Dermis blood vessel endothelial cell (primary cell): ENCODE measurements at places on chromosomes 5 and 9. TPM values are rescaled to one million over a fixed set of nuclear protein-coding genes. Genes with fewer than 3 reads are reported as not detected.

SLC28A3 gene
- not detected in 2 replicates for total RNA-seq

LRRC26 gene
- total RNA-seq = not detected in 2 replicates

FAM153A gene
- total RNA-seq = not detected in 2 replicates

GOLPH3 gene
- 65.9 and 85.9 TPM in 2 replicates for total RNA-seq

SH3TC2 gene
- 18.0 and 60.6 TPM in 2 replicates for total RNA-seq

GAPT gene
- total RNA-seq = not detected in 2 replicates

GOLGA1 gene
- total RNA-seq = 12.6 and 15.5 TPM in 2 replicates

PLAC8L1 gene
- total RNA-seq = not detected in 2 replicates

ADAMTS2 gene
- total RNA-seq = 0.42 and 2.4 TPM in 2 replicates

IL33 gene
- 11.8 and 38.5 TPM in 2 replicates for total RNA-seq

SLC36A2 gene
- total RNA-seq = not detected in 2 replicates

DOCK2 gene
- total RNA-seq = 0.17 and 0.28 TPM in 2 replicates

OTP gene
- total RNA-seq = not detected in 2 replicates

CPLANE1 gene
- 16.1 and 19.7 TPM in 2 replicates for total RNA-seq

CDH9 gene
- not detected in 2 replicates for total RNA-seq

FCN2 gene
- not detected in 2 replicates for total RNA-seq

POU5F2 gene
- 0.65 and 1.2 TPM in 2 replicates for total RNA-seq

RRAGA gene
- 34.6 and 37.8 TPM in 2 replicates for total RNA-seq

NMUR2 gene
- total RNA-seq = not detected in 2 replicates

NR6A1 gene
- 2.9 TPM in 2 replicates for total RNA-seq

RFX3 gene
- total RNA-seq = 11.4 and 12.8 TPM in 2 replicates

PCDHGA8 gene
- 0.74 and 1.4 TPM in 2 replicates for total RNA-seq

COL5A1 gene
- 8.0 and 9.5 TPM in 2 replicates for total RNA-seq

LAMC3 gene
- total RNA-seq = 0.51 and 4.7 TPM in 2 replicates

C1QTNF3 gene
- under 0.01 and 0.51 TPM in 2 replicates for total RNA-seq

PCDHB7 gene
- total RNA-seq = 0.68 and 0.74 TPM in 2 replicates

CMYA5 gene
- 0.05 and 0.17 TPM in 2 replicates for total RNA-seq

WWC1 gene
- total RNA-seq = 1.1 and 26.2 TPM in 2 replicates

PARP8 gene
- total RNA-seq = 0.42 and 0.51 TPM in 2 replicates

IL4 gene
- not detected in 2 replicates for total RNA-seq

PHAX gene
- 60.7 and 67.4 TPM in 2 replicates for total RNA-seq

TMOD1 gene
- 3.7 and 5.2 TPM in 2 replicates for total RNA-seq

CDX1 gene
- not detected in 2 replicates for total RNA-seq

LIFR gene
- 101 and 119 TPM in 2 replicates for total RNA-seq

RMI1 gene
- 8.0 and 18.4 TPM in 2 replicates for total RNA-seq

CXCL14 gene
- 0.09 and 0.34 TPM in 2 replicates for total RNA-seq

MAPK9 gene
- 27.4 and 28.5 TPM in 2 replicates for total RNA-seq

ANKRD31 gene
- 0.05 TPM in 1 of 2 replicates, not detected in the other for total RNA-seq

PLPPR1 gene
- total RNA-seq = not detected in 2 replicates

MEIKIN gene
- not detected in 2 replicates for total RNA-seq

PCDHB13 gene
- 1.4 TPM in 2 replicates for total RNA-seq

PRRC2B gene
- total RNA-seq = 63.8 and 110 TPM in 2 replicates

TERT gene
- total RNA-seq = 0.09 and 0.17 TPM in 2 replicates

PGM5 gene
- 110 and 128 TPM in 2 replicates for total RNA-seq
